ENCODE measurements at places on chromosomes 6 and 20. TPM values are rescaled to one million over a fixed set of nuclear protein-coding genes. Genes with fewer than 3 reads are reported as not detected.

MLN gene
- not detected for total RNA-seq

DNA sequence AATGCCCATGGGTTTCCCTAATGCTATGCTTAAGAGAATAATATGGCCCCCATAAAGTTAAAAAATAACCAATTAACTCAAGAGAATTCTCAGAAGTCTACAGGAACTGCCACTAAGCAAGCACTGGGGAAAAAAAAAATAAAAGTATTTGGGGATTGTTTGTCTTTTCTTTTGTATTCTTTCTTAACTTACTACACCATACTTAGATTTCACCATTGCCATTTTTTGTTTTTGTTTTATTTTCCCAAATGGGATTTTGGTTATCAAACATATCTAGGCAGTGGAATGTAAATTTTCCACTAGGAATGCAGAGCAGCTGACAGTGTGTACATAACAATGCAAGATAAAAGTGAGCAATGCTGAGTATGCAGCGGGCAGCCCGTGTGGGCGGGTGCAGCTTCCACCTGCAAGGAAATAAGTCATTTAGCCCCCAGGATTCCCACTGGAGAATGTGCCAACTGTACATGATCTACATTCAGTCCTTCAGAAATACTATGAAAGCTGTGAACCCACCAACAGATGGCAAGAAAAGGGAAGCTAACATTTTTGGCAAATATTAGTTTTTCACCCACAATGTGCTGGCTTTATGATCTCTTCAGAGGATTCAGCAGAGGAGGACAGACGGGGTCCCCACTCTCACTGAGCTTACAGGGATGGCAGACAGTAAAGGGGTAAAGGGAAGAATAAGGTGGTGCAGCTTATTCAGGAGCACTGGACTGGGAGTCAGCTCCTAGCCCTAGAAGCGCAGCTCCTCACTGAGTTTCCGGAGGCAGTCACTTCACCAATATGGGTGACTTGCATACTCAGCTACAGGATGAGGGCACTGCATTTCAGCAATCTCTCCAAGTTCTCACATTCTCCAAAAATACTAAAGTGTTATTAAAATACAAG is 44.4 kb downstream of the DCDC2 start:
- DNase-seq: no peak

DNA sequence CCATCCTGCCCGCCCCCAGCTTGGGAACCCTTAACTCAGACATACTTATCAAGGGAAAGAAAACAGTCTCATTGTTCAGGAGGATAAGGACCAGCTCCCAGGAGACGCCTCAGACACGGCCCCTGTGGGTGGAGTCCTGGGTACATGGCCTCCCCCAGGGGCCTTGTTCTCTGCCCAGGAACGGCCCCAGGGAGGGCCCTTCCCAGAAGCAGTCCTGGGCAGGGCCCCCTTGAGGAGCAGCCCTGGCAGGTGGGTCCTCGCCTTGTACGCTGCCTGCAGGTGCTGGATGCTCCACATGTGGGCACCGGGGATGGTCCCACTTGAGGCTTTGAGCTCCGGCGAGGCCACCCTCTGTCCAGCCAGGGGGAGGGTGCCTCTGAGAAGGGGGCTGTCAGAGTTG is 4.5 kb upstream of the GATA5 start:
- DNase-seq: no peak

DNA sequence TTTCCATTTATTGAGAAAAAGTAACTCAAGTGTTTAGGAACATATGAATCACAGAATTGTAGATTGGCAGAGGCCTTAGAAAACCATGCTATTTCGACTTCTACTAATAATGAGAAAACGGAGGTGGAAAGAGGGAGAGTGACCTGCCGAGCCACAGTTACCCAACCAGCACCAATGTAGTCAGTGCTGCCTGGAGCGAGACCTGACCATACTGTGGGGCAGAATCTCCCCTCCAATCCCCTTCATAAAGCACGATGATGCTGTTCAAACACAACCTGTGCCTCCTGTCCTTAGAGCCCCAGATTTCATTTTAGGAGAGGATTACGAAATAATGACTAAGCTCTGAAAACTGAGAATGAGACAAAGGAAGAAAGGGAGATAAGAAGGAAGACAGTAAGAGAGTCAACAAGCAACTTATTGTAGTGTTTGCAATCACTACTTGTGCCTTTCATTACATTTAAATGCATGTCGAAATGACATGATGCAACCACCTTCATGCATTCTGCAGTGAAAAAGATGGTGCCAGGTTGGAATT is 70.6 kb downstream of the ATXN1 start:
- DNase-seq: no peak

GRCh38 chr6:167208819-167209576 is 51.2 kb upstream of the GPR31 start:
- DNase-seq: no peak

DNA sequence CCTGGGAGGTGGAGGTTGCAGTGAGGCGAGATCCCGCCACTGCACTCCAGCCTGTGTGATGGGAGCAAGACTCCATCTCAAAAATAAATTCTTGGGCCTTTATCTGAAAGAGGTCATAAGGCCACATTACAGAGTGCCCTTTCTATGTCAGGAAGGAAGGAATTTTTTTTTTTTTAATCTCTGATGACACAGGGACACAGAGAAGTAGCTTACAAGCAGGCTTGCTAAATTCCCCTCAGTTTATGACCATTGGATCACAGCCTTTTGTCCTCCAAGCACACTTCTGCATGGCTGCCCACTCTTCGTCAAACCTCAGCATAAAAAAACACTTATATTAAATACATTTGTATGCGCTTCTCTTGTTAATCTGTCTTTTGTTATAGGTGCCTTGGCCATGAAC is 7.5 kb upstream of the IFNGR1 start:
- no peak for DNase-seq

DNA sequence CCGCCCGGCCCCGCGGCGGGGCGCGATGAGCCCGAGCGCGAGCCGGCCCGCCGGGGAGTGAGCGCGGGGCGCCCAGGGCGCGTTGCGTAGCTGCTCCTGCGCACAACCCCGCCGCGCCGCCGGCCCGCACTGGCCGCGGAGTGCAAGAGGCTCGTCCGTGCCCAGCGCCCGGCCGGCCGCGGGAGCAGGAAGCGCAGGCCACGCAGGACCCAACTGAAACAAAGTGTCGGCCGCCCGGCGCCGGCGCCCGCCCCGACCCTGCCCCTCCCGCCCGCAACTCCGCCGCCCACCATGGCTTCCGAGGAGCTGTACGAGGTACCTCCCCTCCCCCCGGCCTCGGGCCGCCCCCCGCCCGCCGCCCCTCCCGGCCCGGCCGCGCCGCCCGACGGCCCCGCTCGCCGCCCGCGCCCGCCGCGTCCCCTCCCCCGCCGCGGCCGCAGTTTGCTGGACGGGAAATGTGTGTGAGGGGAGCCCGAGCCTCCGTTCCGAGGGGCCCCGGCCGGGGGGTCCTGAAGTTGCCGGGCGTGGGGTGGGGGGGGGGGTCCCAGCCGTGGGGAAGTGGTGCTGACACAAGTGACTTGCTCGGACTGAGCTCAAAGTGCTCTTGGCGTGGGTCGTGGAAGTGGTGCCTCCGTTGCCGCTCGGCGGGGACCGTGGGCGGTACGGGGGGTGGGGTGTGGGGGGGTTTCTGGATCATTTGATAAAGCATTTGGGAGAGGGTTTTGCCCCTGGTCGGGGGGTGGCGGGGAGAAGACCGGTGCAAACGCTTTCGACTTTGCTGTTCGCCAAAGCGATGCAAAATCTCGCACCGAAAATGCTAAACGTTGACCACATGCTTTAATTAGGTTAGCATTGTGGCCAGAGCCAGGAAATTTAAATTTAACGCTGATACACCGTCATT is 539 bp downstream of the CDYL start:
- DNase-seq: no peak

DNA sequence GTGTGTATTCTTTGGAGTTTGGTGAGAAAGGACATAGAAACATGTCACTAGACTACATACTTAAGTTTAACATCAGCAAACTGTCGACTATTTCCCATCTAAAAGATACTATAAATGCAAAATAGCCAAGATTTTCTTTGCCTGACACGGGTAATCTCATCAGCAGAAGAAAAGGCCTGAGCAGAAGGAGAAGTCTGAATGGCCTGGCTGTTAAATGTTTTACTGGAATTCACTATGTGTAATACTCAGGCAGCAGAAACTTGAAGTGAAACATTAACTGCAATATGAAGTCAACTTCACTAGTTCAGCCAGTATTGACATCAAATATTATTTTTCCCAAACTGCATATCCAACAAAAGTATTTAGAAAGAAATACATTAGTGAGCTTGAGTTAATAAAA is 6.4 kb upstream of the DSE start:
- DNase-seq: no peak

DNA sequence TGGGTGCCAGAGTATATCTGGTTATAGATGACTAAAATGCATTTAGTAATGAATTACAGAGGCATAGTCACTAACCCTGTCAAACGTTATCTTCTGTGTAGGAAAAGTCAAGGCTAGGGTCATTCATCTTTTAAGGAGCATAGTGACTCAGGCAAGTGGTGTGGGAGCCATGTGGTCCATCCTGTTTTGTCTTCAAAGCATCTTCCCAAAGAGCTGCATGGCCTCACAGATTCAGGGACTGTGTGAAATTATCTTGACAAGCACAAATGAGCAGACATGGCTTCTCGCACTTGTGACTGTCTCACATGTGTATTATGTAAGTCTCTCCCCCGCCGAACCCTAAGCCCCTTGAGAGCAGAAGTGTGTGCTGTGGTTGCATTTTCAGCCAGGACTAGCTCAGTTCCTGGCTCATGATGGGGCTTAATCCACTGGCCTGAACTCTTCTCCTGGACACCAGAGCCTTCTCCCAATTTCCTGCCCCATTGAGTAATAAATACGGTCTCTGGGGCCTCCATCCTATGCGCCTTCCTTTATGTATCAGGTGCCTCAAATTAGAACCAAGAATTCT is 769.1 kb downstream of the QKI start:
- DNase-seq: no peak

CCDC170 gene
- 4.7 TPM for total RNA-seq

OR2J3 gene
- total RNA-seq: not detected

POPDC3 gene
- total RNA-seq: 2.5 TPM

- DNase-seq: no peak
Observed at GRCh38 chr20:34643928-34644327, 33.0 kb downstream of the PIGU start.

DNA sequence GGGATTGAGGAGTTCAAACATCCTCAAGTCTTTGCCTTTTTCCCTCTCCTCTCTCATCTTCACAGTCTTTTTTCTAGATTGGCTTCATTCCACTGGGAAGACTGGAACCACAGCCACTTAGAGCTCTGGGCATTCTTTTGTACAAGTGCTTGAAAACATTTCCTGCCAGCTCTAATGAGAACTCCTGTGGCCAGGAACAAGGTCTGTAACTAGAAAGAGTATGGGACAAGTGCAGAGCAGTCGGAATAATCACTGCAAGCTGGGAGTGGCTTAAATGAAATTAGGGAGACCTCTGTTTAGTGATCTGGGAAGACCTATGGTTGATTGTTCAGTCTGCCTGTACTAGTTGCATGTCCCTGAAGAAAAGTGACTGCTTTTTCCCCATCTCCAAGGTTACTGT is 41.0 kb upstream of the SMIM8 start:
- no peak for DNase-seq

- DNase-seq: no peak
Observed at GRCh38 chr6:72724545-72724944, 102.7 kb downstream of the KCNQ5 start.

DNA sequence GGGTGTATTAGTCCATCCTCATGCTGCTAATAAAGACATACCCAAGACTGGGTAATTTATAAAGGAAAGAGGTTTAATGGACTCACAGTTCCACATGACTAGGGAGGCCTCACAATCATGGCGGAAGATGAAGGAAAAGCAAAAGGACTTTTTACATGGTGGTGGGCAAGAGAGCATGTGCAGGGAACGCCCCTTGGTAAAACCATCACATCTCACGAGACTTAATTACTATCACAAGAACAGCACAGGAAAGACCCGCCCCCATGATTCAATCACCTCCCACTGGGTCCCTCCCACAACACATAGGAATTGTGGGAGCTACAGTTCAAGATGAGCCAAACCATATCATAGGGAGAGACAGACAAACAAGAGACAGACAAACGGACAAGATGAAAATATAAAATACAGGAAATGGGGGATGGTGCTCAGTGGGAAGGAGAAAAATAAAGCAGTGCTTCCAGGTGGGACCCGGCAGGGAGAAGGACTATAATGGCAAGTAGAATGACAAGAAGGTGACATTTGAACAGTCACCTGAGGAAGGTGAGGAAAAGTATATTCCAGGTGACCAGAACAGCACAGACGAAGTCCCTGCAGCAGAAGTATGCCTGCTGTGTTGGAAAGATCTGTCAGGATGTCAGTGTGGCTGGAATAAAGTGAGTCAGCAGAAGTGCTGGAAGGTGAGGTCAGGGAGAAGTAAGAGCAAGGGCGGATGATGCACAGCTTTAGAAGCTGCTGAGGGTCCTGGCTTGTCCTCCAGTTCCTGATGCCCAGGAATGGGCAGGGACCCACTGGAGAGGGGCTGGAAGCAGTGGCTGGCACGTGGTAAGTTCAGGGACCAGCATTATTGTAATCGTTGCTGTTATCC is 61.1 kb downstream of the SLC2A10 start:
- no peak for DNase-seq

GRCh38 chr6:138657065-138657425 is 116.5 kb upstream of the CCDC28A start:
- DNase-seq: no peak

DNA sequence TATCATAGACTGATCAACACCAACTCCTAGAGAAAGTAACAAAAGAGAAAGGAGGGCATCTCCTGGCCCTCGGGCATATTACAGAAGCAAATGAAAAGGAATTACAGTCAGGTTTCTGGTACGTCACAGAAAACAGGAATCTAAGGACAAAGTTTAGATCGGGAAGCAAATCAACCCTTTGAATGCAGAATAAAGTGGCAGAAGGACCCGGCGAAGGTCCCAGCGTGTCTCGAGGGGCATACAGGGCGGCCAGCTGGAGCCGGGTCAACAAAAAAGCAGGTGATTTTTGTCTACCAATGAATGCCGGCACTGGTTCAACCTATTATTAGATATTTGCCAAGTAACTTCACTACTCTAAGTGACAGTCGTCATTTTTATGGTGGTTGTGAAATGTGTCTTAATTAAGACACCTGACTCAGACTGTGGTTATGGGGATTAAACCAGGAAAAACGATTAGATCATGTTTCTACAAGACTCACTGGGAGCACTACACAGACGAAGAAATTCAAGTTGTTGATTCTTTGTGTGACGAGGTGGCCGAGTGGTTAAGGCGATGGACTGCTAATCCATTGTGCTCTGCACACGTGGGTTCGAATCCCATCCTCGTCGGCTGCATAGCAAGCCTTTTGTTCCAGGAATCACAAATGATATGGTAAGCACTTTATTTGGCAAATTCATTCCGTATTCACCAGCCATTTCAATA is 12.4 kb upstream of the ZSCAN9 start:
- DNase-seq: no peak

GRCh38 chr6:33875696-33876095 is 71.9 kb upstream of the MLN start:
- DNase-seq: no peak

SLC22A16 gene
- total RNA-seq: 0.63 TPM

DACT2 gene
- total RNA-seq: 4.0 TPM

DNA sequence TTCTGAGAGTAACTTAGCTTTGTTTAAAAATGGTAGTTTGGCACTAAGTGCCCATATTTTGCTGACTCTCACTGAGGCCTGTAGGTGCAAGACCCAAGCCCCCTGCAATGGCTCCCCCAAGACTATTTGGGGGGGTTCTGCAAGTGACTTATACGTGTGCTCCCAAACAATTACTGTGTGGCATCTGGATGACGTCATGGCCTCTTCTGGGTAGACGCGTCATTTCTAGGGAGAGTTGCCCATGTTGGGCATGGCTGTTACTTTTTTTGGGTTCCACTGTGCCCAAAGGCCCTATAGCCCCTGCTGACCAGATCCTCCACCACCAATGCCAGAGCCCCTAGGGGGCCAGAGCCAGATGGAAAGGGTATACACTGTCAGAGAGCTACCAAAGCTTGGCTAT is 110.3 kb upstream of the MYLIP start:
- no peak for DNase-seq

Measured in urinary bladder (tissue), 4 donors.